Right ventricle myocardium superior (tissue), 1 donor: ENCODE measurements at places on chromosomes 2 and 18.
A peak's percentile ranks its signal among the peaks of the same experiment; 100 is the strongest.

GRCh38 chr18:46820863-46821262 lies 64.0 kb upstream of the ST8SIA5 start:
- DNase-seq, result no peak

GRCh38 chr2:126496493-126496892 lies 159.5 kb upstream of the GYPC start:
- no peak for DNase-seq

DNA sequence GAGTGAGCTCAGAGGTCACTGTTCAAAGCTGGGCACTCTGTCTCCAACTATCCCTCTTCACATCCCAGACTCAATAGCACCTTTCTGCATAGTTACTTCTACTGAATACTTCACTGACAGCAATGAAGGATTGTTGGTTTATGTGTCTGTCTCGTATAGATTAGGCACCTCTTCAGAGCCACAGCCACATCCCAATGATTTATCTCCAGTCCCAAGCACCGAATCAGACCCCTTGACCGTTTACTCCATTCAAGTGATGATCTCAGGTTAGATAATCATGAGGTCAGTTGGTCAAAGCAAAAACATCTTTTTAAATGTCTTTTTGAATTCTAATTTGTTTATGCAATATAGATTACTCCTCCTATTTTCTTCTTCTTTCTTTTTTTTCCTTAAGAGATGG lies 14.7 kb downstream of the NEDD4L start:
- DNase-seq, result no peak

DNA sequence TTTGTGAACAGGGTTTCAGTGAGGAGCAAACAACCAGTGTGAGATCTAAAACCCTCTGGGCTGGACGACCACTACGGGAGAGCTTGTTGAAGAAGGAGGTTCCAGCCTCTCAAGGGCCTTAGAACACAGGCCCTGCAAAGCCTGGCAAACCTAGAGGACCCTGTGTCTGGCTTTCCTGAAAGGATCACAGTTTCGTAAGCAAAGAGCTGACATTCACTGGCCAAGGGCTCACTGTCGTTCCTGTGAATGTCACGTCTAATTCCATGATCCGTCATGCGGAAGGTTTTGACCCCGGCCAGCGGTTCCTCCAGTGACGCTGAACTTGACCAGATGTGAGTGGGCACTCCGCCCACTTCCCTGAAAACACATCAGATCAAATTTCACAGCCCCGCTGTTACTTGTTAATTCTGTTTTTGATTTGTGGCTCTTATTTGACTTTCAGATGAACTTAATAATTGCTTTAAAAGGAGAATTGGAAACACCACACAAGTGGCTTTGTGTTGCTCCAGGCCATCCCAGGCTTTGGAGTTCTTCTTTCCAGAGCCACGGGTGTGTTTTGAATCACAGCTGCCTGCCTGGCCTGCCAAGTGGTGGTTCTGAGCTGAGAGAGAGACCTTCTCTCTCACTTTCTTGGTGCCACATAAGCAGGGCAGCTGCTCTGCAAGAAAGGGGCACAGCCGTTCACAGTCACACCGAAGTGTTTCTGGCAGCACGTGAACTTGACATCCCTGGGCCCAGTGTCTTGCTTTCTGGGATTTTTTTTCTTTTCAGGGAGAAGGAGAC lies 308.4 kb downstream of the NDUFA10 start:
- peak; percentile 64 for DNase-seq

GRCh38 chr2:162092658-162093556 lies 18.9 kb upstream of the DPP4 start:
- DNase-seq, result no peak

DNA sequence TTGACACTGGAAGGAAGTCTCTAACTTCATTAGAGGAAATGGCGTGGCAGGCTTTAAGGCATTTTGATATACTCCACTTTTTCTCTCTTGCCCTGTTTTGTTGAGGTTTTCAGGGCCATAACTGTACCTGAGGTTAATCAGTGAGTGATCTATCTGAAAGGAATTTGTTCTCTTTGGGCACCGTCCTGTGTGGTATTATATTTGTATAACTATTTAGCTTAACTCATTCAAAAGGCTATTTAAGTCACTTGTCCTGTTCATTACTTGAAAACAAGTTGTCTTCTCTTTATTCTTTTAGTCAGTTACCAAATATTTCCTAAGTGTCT lies 180.4 kb downstream of the NEDD4L start:
- DNase-seq, result no peak

DNA sequence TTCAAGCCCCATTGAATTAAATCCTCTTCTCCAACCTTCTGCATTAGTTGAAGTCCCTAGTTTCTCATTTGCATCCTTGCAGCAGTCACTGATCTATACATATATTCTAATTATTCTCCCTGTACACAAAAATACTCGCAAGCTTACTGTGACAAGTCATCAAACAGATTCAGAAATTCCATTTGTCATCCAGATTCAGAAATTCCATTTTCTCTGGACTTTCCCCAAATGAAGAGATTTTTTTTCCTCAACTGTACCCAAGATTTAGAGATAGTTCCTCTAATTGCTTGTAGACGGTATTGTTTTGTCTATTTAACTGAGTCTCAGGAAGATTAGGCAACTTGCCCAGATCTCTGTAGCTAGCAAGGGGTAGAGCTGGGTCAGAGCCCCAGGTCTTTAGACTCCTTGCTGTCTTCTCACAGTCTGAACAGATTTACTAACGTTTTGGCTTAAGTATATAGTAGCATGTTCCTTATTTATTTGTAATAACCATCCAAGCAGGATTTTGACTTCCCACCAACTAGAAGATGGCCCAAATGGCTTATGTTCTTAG lies 34.2 kb downstream of the RAB12 start:
- DNase-seq, result no peak

DNA sequence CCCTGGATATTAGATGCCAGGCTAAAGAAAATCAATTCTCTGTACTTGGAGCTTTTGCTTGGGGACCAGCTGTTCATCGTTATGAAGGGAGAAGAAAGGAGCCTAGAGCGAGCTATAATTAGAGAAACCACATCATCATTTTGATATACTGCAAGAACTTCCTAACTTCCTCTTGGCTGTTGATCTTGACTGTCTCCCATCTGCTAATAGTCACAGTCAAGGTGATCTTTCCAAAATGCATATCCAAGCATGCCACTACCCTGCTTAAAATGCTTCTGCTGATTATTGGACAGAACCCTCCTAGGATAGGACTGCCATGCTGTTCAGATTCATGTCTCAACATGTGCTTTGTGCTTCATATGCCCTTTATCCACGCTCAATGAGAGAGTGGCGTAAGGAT lies 54.8 kb downstream of the RAPGEF4 start:
- DNase-seq, result no peak

DNA sequence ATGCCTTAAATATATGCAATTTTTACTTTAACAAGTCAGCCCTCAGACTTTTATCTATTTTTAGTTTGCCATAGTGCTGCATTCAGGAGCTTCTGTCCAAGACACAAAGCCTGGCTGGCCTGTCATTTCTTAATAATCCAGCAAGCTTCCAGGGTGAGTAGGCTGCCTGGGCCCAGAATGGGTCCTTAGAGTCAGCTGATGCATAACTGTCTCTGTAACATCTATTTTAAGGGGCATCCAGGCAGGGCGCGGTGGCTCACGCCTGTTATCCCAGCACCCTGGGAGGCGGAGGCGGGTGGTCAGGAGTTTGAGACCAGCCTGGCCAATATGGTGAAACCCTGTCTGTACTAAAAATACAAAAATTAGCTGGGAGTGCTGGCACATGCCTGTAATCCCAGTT lies 11.8 kb upstream of the GNLY start:
- no peak for DNase-seq

DNA sequence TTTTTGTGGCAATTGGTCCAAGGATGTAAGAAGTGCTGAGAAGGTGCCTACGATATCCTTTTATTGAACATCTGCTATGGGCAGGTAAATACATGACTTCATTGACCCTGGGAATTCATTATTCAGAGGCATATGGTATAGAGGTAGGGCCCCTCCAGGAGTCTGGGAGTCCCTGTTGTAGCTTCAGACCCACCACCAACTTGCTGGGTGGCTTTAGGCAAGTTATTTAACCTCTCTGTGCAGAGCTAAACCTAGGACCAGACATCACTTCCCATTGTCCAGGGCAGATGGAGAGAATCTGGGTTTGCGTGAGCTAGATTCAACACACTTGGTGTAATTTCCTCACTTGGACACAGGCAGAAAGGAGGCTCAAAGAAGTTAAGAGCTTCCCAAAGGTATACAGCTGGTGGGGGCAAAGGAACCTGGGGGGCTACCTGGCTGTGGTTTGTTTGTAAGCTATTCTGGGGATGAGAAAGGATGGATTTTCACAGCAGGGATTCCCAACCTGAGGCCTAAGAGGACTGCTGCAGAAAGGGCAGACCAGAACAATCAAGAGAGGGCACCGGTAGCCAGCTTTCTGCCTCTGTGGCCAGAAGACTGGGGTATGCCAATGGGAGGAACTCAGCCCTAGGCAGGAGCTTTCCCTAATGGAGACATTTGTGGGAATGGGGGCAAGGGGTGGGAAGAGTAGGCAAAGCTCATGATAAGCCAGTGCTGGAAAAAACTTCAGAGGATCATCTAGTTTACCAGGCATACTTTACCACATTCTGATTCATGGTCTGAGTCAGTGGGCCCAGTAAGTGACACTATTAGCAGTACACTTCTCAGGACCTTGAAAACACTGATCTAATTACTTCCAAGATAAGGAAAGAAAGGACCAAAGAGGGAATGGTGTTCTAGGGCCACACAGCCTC lies 102.7 kb upstream of the SMAD2 start:
- no peak for DNase-seq

DNA sequence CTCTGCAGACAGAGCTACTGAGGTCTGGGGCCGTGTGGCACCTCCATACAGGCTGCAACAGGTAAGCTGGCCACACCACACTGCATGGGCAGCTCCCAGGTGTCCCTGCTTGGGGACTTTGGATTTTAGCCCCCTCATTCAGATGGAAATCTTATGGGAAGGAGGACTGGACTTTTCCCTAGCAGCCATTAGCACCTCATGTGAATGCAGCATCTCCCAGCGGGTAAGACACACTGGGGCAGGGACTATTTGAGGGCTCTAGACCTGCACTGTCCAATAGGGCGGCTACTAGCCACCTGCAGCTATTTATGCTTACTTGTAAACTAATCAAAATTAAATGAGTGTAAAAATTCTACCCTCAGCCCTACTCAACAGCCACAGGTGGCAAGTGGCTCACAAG lies 34.2 kb upstream of the GLI2 start:
- DNase-seq, result no peak

DNA sequence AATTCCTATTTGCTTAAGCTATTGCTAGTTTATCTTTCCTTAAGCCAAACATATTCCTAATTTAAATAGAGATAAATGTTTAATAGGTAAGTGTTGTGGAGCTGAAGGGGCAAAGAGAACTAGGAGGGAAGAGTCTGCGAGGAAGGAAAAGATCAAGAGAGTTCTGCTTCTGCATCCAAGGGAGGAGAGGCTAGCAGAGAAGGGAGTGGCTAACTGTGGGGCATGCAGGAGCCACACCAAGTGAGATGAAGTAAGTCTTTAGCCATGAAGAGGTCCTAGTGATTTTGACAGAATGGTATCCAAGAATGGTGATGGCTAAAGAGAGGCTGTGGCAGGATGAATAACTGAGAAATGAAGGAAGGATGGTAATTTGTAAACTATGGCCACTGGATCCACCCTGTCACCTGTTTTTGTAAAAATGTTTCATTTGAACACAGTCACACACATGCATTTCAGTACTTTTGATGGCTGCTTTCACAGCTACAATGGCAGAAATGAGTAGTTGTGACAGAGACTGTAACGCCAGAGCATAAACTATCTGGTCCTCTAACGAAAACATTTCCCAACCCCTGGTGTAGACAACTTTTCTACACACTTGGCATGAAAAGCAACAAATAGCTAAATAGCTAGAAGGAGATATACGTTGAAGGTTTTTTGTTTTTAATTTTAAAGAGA lies 15.6 kb downstream of the TPGS2 start:
- no peak for DNase-seq

- no peak for DNase-seq
Measured at GRCh38 chr2:11558214-11558886, 24.5 kb downstream of the GREB1 start.

DNA sequence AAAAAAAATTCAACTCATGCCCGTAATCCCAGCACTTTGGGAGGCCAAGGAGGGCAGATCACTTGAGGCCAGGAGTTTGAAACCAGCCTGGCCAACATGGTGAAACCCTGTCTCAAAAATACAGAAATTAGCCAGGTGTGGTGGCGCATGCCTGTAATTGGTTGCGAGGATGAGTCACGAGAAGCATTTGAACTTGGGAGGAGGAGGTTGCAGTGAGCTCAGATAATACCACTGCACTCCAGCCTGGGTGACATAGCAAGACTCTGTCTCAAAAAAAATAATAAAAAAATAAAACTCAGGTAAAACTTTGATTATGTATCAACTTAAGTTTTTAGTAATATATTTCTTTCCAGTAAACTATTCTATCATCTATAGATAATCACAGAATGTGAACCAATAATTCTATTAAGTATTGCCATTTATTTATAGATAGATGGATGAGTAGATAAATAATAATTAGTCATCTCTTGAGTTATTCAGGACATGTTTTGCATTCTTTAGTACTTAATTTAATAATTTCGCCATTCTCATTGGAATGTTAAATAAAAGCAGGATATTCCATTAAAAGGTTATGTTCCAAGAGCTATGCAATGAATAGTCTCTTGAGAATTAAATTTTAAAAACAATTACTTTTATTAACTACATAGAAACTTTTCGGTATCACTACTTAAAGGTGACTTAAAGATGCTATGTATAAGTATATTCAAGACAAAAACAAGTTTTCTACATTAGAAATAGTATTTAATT lies 48.7 kb downstream of the WDPCP start:
- no peak for DNase-seq

DNA sequence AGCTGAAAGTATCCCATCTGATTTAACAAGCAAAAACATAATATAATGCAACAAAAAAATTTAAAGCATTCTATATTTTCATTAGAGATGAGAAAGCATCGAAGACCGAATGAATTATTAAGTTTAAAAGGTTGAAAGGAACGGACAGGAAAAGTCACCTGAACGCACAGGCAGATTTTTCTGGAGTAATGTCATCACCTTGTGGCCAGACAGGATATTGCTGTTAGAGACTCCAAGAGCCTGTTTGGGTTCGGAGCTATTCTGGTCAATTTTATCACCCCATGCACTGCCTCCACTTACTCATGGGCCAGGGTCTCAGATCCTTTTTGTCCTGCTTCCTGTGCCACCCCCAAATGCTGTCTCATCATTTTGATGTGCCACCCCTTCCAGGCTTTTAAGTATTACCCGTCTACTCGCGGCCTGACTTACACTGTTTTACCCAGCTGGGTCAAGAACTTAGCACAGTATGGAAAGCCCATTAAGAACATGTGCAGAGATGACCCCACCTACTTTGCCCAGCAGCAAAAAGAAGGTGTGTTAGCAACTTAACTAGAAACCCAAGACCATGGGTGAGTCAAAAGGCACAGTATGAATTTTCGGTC lies 27.3 kb downstream of the GKN2 start:
- no peak for DNase-seq
